ENCODE measurements at places on chromosomes 16 and 17.

DNA sequence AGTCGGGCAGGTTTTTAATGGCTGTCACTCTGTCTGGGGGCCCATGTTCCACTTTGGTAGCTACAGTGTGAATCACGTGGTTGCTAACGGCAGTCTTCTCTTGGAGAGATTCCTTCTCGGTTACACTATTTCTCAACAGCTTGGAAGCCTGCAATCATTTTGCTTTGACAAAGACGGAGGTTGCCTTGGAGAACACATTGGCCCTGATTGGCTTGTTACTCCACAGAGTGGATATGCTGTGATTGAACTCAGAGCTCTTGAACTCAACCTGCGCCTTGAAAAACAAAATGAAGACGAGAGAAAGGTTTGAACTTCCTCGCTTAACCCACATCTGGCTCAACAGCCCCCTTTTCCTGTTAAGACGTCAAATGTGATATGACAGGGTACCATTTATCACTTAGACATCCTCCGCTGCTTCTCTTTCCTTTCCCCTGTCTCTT lies 218.9 kb downstream of the MAF start:
- no peak for DNase-seq

- no peak for DNase-seq
Measured at GRCh38 chr17:4634976-4635375, 6.5 kb downstream of the ALOX15 start.

GRCh38 chr16:12440228-12440530 lies 363.5 kb downstream of the CPPED1 start:
- no peak for DNase-seq

DNA sequence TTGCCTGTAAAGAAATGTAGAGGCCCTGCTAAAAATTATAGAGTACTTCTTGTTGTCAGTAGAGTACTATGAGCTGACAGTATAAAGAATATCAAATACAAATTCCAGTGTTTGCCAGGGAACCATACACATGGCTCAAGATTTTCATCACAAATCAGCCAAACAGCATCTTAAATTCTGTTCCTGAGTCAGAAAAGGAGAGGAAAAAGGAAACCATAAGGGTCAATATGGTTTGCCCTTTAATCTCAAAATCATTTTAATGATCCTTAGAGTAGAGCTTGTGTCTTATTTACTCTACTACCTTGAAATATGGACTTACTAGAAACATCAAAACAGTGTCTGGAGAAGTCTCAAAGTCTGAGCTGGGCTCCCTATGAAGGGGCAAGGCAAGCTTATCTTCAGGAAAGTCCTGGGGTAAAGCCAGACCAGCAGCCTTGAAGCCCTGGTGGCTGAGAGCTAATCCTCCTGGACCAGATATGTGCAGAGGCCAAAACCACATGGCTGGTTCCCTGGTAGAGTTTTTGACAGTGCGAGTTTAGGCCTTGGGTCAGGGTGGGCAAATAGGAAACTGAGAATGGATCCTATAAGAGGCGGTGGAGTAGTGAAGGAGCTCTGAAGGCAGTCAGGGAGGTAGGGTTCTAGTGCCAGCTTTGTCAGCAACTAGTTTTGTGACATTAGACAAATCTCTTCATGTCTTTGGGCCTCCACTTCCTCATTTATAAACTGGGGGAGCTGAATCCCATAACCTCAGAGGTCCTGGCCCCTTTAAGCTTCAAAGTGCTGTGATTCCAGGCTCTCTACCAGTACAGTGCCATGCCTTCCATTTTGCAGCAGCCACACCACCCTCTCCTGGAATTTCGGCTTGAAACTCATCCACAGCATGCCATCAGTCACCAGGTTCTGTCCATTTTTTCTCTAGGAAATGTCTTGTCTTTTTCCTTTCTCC lies 38.9 kb downstream of the MRTFB start:
- no peak for DNase-seq

GRCh38 chr16:24257958-24258357 lies 1.8 kb downstream of the CACNG3 start:
- no peak for DNase-seq

DNA sequence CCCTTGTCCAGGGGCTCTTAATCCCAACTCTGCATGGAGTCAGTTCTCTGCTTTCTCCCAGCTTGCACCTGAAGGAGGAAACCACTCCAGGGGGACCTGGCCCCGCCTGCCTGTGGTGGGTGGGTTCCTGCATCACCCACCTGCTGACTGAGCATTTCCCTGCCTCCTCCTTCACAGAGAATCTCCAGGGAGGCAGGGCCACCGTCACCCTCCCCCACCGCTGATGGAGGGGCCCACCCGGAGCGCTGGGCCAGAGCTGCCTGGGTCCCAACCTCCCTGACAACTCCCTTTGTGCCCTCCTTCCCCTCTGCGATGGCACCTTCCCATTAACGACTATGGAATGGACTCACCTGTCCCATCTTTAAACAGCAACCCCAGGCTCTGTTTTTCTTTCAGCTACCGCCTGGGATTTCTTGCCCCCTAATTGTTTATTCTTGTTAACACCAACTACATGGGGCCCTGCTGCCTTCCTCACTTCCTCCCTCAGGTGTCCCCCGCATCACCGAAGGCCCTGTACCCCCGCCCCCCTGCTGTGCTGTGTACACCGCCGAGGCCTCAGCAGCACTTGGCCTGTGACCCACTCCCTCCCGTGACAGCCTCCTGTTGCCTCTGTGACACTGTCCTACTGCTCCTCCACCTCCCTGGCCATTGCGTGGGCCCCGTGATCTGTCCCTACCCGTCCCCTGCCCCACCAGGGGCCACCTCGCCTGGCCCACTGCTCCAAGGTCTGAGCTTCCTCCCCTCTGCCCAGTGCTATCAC lies 842 bp upstream of the TEDC2 start:
- DNase-seq: no peak

DNA sequence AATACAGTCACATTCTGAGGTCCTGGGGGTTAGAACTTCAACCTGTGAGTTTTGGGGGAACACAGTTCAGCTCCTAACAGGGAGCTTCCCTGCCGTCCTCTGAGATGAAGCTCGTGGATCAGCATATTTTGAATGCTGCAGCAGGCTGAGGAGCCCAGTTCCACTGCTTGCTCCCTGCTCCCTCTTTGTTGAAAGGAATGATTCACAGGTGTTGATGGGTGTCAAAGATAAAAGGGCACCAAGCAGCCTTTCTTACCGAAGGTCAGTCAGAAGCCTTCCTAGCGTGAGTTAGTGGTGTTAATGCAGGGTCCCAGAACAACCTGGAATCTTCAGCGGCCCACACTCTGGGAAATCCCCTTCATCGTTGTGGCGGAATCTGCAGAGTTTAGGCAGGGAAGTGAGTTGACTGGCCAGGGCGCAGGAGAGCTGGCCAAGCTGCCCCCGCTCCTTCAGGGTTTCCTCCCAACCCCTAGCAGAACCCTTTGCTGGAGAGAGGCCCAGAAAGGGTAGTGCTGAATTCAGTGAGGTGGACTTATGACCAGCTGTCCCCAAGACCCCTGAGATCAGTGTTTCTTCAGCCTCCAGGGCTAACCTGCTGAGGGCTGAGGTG lies 114.8 kb downstream of the GNAO1 start:
- DNase-seq: no peak

All from esophagus squamous epithelium (tissue), 5 donors.